ENCODE measurements at places on chromosomes 13 and 19.
A peak's percentile ranks its signal among the peaks of the same experiment; 100 is the strongest.

- no peak for ATAC-seq
These were observed 291.2 kb downstream of the DCT start for GRCh38 chr13:94188201-94188854.

GRCh38 chr13:90868321-90868920, 479.1 kb upstream of the MIR17HG start:
- no peak for ATAC-seq

DNA sequence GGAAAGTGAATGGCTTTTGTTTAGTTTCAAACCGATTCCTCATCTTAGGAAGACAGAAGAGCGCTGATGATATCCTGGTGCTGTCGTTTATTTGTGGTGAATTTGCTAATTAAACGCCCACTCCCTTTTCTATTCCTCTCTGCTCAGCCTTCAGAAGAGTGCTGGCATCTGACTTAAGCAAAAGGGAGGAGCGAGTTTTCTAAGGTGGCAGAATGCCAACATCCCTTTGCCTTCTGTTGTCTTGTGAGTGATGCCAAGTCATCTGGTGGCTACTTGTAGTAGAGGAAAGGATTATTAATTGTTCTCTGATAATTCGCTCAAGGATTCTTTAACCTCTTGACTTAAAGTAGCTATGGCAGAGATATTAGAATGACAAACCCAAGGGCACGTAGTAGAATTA, 68.1 kb downstream of the ERCC5 start:
- ATAC-seq = no peak

GRCh38 chr13:83881140-83881684, 1.1 kb downstream of the SLITRK1 start:
- ATAC-seq = no peak

- ATAC-seq = no peak
These were observed 1708.9 kb downstream of the SLITRK5 start for GRCh38 chr13:89380101-89380500.

GRCh38 chr19:37470216-37470615, 1.1 kb downstream of the ZNF570 start:
- no peak for ATAC-seq

GRCh38 chr13:78520425-78520824, 82.9 kb downstream of the POU4F1 start:
- ATAC-seq = no peak

- no peak for ATAC-seq
These were observed 343.1 kb downstream of the MZT1 start for GRCh38 chr13:72384186-72384823.

- ATAC-seq = no peak
These were observed 318.9 kb downstream of the MYO16 start for GRCh38 chr13:108948251-108948671.

DNA sequence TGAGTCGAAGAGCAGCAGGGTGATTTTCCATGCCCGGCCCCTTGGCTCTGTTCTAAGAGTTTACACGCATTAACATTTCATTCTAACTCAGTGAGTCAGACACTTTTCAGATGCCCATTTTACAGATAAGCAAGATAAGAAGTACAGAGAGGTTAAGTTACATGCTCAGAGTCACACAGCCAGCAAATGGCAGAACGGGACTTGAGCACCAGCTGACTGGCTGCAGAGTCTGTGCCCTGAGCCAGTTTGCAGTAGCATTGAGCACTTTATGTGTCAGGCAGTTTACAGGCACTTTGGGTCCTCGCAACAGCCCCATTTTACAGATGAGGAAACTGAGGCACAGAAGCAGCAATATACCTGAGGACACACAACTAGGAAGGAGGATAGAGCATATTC, 19.0 kb downstream of the CCDC8 start:
- no peak for ATAC-seq

DNA sequence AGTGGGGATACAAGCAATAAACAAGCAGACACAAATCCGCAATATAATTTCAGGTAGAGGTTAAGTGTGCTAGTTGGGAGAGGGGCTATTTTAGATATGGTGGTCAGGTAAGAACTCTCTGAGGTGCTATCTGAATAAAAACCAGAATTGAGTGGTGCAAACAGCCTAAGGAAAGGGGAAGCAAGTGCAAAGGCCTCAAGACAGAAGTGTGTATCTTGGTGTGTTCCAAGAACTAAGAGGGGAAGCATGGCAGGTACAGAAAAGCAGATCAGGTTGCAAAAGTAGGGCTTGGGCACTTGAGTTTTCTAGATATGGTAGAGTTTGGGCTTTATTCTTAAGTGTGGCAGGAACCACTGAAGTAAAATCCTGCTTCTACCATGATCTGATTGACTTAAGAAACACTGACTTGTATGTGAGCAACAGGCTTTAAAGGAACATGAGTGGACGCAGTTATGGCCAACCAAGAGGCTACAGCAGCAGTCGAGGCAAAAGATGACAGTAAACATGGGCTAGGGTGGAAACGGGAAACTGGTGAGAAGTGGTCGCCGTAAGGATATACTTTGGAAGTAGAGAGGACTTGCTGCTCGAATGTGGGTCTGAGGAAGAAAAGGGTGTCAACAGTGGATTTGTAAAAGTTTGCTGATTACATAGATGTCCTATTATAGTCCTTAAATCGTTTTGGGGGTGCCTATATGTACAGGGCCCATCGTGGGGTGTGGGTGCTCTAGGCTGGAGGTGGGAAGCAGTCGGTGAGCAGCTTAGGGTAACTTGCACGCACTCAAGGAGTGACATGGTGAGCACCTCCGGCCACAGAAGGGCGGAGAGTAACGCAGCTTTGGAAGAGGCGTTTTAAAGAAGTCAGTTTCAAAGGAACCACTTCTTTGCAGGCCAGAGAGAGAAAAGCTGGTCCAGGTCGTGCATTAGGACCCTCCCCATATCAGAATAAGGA, 677 bp downstream of the TGDS start:
- ATAC-seq = peak; percentile 81

- no peak for ATAC-seq
These were observed 590.9 kb upstream of the SLITRK5 start for GRCh38 chr13:87080100-87080779.

DNA sequence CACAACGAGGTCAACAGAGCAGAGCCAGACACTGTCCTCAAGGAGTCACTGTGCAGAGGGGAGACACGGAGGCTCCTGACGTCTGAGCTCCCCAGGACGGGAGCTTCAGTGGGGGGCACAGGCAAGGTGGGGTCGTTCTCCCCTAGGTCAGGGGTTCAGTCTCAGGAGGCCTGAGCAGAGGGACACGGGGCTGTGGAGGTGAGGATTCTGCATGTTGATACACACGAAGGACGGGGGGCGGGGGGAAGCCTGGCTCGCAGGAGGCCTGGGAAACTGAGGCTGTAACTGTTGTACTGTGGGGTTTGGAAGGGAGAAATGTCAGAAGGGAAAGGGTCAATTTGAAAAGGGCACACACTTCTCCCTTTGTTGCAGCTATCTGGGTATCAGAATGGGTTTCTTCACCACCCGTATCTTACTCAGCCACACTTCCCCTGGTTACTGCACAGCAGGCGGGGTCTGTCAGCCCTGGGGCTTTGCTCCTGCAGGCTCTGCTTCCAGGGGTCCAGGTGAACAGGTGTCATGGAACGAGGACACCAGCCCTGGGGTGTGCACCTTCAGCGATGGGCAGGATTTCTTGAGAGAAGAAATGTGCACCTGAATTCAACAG, 748 bp upstream of the SIGLEC8 start:
- no peak for ATAC-seq

- no peak for ATAC-seq
These were observed 61.2 kb downstream of the MYH14 start for GRCh38 chr19:50264483-50265186.

GRCh38 chr19:38654628-38655055, 7.2 kb downstream of the ACTN4 start:
- no peak for ATAC-seq

DNA sequence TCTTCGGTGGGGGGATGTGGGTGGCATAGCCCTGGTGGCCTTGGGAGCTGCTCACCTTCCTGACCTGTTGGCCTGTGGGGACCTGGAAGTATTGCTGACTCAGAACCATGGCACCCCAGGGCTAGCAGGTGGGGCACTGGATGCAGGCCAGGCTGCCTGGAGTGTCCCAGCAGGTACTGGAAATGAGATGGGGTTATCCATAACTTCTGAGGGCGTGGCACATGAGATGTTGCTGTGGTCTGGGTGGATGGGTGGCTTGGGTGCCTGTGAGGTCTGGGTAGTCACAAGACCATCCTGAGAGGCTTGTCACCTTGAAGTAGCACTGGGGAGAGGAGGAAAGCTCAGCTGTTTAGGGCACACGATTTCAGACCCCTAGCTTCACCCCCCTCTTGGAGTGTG, 636 bp upstream of the RNF225 start:
- ATAC-seq = no peak

- ATAC-seq = no peak
These were observed 1525.4 kb downstream of the SLITRK1 start for GRCh38 chr13:82356667-82357410.

GRCh38 chr13:98419786-98420553, 156.9 kb downstream of the STK24 start:
- no peak for ATAC-seq

GRCh38 chr13:65435590-65435989, 1794.5 kb downstream of the PCDH9 start:
- no peak for ATAC-seq

GRCh38 chr19:35269438-35270117, 816 bp downstream of the USF2 start:
- ATAC-seq = peak; percentile 73

GRCh38 chr13:103306163-103306562, 239.9 kb upstream of the SLC10A2 start:
- no peak for ATAC-seq

GRCh38 chr13:24654741-24655140, 25.5 kb upstream of the ATP12A start:
- no peak for ATAC-seq

- ATAC-seq = peak; percentile 79
These were observed 22.5 kb upstream of the SLC35E1 start for GRCh38 chr19:16594681-16595091.

- ATAC-seq = no peak
These were observed 65.5 kb downstream of the TBC1D4 start for GRCh38 chr13:75416327-75417011.

GRCh38 chr13:39749528-39749927, 94.1 kb downstream of the COG6 start:
- ATAC-seq = no peak

Measured in activated T-helper 17 cell treated with anti-CD3 and anti-CD28 coated beads, Interleukin-2, amount 50 U/mL, for 72 hours (primary cell).